Dermis blood vessel endothelial cell (primary cell): ENCODE measurements at places on chromosomes 12 and 14. TPM values are rescaled to one million over a fixed set of nuclear protein-coding genes. Genes with fewer than 3 reads are reported as not detected.

Gene NYNRIN
- total RNA-seq, result 12.6 and 17.0 TPM in 2 replicates

Gene FSCB
- total RNA-seq, result not detected in 2 replicates

Gene FOXN4
- not detected in 2 replicates for total RNA-seq

Gene CMA1
- not detected in 2 replicates for total RNA-seq

Gene SERPINA10
- not detected in 2 replicates for total RNA-seq

GRCh38 chr12:93609281-93610192, 37.1 kb downstream of the SOCS2 start:
- no peak for DNase-seq
